ENCODE measurements at places on chromosomes 11 and 22.

DNA sequence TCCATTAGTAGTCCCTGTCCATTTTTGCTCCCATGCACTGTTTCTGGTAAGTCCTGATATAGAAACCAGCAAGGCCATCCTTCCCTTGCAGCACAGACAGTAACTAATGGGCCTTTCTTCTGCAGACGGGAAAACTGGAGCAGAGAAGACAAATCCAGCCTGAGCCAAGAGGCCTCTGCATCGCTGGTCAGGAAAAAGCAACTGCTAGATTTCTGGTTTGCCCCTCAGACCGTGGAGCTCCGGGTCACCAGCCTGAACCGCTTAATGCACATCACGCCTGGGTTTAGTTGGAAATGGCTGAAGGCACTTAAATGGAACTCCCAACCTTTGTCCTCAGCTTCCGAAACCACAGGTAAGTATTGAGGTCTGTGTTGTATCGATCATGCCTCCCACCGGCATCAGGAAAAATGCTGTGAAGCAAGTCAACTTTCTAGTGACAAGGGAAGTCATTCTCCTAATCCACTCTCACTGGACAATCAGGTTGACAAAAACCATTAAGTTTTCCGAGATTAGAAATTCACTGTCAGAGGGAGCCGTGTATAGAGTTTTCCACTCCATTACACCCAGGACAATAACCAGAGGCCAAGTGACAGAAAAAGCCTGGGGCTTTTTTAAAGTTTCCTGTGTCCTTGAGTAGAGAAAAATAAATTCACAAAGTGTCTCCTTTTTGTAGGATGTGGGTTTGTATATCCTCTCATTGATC, 14.8 kb upstream of the LMO2 start:
- no peak for DNase-seq

GRCh38 chr11:79932612-79933011, 491.8 kb upstream of the TENM4 start:
- no peak for DNase-seq

DNA sequence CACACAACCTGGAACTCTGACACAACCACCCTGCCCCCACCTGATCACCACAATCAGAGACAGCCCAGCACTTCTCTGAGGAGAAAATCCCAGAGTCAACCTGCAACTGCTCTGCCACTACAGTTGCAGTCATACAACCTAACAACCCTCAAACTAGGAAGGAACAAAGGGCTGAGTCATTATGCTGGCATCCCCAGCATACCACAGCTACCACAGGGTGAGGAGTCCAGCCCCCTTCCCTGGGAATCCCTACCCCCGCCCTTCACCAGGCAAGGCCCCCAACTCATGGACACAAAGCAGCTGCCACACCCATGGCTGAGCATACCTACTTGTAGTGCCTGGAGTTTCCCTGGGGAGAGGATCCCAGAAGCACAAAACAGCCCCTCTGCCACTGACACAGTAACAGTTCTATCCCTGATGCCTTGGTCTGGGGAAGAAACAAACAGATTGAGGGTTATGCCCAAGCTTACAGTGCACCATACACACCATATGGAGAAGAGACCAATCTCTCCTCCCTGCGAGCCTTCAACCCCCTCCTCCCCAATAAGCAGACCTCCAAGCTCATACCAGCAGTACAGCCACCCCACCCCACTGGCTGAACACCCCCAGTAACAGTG, 68.5 kb upstream of the C11orf58 start:
- DNase-seq = no peak

DNA sequence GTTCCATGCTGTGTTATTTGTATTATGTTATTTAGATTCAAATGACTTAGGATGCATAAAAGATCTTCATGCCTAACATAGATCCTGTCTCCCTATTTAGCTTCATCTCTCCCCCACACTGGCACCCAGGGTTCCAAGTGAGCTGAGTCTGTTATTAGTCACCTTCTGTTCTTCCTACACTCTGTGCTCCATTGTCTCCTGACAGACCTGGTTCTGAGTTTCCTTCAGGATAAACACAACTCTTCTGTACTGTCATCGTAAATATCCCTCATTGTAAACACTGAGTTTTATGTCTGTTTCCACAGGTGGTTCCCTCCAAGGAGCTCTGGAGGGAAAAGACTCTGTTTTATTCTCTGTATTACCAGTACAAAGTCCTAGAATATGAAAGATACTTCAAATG, 8.7 kb downstream of the MMP26 start:
- DNase-seq = no peak

DNA sequence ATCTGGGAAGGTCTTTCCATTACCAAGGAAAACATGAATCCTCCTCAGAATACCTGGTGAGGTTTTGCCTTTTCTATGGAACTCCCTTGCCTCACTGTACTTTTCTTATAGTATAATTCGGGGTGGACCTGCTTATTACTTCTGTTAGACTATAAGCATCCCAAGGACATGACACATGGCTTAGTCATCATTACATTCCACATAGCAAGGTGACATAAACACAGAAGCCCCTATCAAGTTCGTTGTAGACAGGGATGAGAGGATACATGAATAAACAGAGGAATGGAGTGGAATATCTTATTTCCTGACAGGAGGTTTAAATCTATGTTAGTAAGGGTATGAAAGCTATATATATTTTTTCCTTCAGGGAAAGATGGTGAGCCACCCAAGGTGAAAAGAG, 532.2 kb upstream of the CCDC90B start:
- no peak for DNase-seq

GRCh38 chr11:74312326-74312725, 886 bp upstream of the P4HA3 start:
- no peak for DNase-seq

DNA sequence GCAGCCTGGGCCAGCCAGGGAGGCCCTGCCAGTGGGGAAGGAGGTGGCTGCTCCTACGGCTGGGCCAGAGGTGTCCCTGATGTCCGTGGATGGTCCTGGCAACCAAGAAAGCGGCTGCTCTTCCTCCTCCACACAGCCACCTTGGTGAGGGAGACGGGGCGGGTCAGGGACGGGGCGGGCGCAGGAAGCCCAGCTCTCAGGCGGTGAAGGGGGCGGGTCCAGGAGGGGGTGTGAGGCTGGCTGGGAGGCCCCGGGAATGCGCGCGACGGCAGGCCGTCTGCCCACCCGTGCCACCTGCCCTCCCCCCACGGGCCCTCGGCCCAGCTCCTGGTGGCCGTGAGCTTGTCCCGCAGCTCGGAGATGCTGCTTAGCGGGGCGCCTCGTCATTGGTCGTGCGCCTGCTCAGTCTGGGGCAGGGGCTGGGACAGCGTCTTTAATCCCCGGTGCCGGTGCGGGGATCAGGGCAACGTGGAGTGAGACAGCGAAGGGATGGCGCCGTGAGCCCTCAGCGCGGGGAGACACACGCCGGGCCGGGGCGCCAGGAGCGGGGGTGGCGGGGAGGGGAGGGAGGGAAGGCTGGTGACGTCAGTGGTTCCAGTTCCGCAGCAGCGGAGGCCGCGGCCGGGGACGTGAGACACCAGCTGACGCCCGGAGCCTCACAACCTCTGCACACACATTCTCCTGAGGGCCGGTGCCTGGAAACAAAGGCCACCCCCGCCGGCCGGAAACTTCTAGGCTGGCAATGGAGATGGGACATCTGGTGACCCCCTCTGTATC, 6.7 kb upstream of the BRSK2 start:
- DNase-seq = peak; percentile 74

GRCh38 chr11:68584991-68585524, 99.3 kb upstream of the GAL start:
- no peak for DNase-seq

- peak; percentile 91 for DNase-seq
Observed at GRCh38 chr22:22558972-22559603, at the start of gene PRAME. PRAME (minus strand) TSS chr22:22559265; CDS start chr22:22556832, 2,433 bp downstream.

- no peak for DNase-seq
Observed at GRCh38 chr11:27930946-27931345, 177.0 kb downstream of the KIF18A start.

DNA sequence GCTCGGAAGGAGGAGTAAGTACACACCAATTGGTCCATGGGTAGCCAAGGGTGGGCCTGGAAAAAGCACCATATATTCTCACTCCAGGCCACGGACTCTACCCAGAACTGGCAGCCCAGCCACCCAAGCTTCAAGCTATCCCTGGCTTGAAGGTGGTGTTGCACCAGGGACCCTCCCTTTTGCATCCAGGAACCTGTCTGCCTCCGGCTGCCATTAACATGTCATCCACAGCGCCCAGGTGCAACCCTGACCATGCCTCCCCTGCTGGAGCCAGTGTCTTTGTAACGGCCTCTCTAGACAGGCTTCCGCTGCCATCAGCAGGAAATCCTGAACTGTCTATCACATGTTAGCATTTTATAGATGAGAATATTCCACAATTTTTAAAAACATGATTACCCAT, 2158.5 kb upstream of the RAG2 start:
- DNase-seq = no peak

DNA sequence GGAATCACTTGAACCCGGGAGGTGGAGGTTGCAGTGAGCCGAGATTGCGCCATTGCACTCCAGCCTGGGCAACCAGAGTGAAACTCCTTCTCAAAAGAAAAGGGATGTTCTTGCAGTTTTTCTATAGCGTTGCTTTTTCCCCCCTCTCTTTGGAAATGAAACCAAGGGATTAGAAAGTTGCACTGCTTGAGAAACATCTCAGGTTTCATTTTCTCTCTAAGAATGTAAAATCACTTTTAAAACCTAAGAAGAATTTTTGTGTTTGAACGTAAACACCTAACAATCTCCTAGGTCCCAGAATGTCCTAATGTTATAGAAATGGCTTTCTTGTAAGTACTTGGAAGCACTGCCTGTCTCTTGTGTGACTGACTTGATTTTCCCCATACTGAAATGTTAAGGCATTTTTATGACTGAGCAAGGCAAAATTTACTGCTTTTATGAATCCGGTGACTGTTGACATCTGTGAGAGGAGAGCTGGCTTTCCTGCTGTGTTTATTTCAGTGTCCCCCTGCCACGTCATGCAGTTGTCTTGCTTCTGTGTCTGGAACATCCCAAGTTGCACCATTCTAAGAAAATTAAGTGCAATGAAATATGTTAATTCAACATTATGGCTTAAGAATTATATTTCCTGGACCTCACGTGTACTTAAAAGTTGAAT, 37.7 kb downstream of the NF2 start:
- no peak for DNase-seq

GRCh38 chr11:44822369-44822768, 95.6 kb downstream of the TSPAN18 start:
- no peak for DNase-seq

DNA sequence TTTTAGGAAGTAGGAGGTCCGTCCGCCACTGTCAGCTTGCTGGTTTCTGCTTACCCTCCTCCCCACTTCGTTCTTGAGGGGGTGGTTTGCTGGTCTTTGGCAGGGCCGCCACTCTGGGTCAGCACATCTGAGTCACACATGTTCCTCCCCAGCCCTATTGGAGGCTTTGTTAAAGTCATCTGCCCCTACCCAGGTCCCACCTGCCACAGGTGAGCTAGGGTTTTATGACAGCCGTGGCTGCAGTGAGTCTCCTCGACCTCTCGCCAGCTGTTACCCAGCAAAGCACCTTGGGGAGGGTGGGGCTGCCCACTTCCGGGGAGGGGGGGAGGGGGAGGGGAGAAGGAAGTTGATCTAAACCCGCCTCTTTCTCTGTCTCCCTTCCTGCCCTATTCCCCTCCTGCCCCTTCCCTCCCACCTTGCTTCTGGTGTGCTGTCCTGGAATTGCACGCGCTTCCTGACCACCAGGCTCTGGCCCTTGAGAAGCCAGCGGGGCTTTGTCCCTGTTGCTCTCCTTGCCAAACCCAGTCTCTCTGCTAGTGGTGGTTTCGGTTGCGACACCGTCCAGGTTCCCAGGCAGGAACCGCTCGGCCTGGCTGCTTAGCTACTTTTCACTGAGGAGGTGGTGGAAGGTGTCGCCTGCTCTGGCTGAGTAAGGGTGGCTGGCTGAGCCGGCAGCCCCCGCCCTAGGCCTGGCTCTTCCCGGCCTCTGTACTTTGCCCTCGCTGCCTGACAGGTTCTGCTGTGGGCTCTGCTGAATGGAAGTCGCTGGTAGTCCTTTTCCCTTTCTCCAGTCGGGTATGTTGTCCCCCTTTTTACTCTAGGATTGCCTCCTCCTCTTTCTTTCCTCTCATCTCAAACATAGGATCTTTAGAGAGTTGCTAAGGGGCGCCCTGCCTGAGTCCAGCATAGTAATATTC, 28.5 kb downstream of the RCOR2 start:
- peak; percentile 37 for DNase-seq

DNA sequence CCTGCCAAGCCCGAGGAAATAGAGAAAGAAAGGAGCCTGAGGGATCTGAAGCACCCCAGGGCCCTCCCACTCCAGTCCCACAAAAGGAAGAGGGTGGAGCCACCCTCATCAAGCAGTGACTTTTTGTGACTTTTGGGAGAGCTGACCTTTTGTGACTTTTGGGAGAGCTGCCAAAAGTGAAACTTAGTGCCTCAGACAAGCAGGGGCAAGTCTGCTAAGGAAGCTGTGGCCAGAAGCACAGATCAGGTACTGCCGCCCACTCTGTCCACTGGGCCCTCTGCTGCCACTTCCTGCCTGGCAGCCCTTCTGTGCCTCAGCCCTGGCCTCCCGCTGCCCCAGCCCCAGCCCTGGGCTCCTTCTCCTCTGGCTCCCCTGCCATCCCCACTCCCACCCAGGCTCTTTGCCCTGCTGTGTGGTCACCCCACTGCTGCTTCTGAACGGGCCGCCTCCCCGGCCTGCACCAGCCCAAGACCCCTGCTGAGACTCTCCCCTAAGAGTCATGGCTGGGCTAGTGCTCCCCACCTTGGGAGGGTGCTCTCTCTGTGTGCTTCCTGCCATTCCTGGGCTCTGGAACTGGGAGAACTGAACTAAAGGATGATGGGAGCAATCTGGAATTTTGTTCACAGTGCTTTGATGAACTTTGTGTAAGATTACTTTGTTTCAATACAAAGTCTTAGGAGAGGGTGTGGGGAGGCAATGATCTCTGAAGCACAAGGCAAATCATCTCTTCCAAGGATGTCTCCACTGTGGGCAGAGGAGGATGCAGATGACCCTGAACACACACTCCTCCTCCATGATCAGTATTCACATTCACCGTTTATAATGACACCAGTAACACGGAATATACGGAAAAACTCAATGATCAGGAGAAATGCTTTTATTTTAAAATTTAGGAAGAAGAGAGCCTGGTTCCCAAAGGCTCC, at the start of gene APOBEC3H:
Gene APOBEC3H (plus strand): TSS at position 147 of the 923 bp plus-strand sequence. CDS start 3,035 bp downstream, outside the sequence.
- DNase-seq = no peak

GRCh38 chr11:114098927-114099326, 39.4 kb downstream of the ZBTB16 start:
- DNase-seq = no peak

DNA sequence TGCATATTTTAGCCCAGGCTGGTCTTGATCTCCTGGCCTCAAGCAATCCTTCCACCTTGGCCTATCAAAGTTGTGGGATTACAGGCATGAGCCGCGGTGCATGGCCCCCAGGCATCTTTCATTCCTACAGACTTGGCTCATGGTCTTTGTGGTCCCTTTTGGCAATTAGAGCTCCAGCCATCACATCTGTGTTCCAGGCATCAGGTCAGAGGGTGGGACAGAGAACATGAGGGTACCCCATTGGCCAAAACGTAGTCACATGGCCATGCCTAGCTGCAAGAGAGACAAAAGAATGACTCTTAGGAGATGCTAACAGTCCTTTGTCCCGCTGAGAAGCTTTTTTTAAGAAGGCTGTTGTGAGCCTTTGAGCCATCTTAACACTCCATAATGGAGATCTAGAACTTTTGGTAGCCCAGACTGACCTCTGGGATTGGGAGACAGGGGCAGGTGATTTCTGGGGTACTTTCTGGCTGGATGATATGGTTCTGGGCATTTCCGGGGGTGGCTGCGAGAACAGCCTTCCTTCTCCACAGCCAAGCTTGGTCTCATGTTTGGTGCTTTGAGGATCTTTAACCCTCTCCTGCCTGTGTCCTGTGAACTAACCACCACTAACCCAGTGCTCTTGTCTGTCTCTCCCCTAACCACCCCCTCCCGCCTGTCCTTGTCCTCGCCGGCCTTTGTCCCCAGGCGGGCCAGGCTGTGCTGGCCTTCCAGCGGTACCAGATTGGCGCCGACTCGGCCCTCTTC, 18.4 kb upstream of the TAB1 start:
- DNase-seq = no peak

- no peak for DNase-seq
Observed at GRCh38 chr11:57638811-57639320, 10.8 kb downstream of the YPEL4 start.
